Stimulated activated CD8-positive, alpha-beta memory T cell treated with anti-CD3 and anti-CD28 coated beads, Interleukin-4, amount 100 ng/mL, for 1 hour (primary cell): ENCODE measurements at places on chromosomes 7 and 10.

- no peak for DNase-seq
Measured at GRCh38 chr10:7378602-7379403, 32.0 kb downstream of the SFMBT2 start.

DNA sequence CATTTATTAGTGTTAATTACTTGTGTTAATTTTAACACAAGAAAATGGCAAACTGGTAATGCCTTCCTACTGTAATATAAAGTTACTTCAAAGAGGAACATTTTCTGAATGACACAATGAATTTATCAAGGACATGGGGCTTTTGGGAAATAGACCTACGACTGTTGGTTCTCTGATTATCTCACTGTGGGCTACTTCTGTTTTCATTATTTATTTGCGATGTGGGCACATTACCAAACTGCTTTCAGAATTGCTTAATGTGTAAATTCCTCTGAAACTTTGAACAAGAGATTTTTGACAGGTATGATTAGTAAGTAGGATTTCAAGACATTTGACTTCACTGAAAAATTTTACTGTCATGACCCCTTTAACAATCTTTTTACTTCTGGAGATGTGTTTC, 535.6 kb downstream of the CNTNAP2 start:
- no peak for DNase-seq

DNA sequence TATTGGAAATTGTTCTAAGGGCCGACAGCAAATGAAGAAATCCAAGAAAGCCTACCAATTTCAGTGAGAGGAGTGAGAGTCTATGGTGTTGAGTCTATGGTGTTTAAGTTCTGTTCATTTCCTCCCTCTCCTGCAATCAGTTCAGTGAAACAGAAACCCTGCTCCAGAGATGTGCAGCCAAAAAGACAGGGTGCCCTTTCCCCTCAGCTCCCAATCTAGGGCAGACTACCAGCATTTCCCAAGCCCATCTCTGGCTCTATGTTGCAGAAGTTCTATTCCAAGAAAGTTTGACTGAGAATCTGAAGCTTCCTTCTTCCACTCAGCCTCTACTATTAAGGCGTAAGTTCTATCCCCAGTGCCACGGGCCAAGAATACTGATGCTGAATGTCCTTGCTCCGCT, 18.5 kb upstream of the ALOX5 start:
- DNase-seq: no peak

GRCh38 chr7:23372611-23373010, 73.5 kb downstream of the MALSU1 start:
- no peak for DNase-seq

DNA sequence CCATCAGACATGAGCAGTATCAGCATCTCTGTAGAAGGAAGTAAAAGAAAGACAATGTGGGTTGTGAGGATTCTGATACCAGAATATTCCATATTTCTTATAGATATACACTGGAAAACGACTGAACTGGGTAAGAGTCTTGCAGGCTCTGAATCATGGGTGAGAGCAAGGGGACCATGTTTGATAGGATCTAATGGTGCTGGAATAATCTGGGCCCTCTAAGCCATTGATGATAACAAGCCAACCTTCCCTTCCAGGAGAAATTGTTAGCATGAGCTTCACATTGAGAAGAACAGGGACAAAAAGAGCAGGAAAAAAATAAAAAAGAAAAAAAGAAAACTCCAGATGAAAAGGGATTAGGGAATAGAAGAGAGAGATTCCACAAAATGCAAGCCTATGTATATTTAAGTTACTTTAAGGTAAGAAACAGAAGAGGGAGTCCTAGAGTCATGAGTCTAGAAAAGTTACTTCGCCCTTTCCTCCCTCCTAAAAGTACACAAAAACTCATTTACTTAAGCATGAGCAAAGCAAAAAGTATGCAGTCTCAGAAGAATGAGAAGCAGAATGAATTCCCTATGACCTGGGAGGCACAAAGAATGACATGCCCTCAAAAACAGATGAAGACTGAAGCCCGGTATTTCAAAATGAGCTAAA, 181.9 kb downstream of the TMEM26 start:
- DNase-seq: no peak

GRCh38 chr7:20352573-20353306, 22.0 kb downstream of the ITGB8 start:
- no peak for DNase-seq

GRCh38 chr7:19079066-19079465, 38.4 kb downstream of the TWIST1 start:
- DNase-seq: no peak

GRCh38 chr10:45308707-45309106, 6.7 kb downstream of the OR13A1 start:
- no peak for DNase-seq

DNA sequence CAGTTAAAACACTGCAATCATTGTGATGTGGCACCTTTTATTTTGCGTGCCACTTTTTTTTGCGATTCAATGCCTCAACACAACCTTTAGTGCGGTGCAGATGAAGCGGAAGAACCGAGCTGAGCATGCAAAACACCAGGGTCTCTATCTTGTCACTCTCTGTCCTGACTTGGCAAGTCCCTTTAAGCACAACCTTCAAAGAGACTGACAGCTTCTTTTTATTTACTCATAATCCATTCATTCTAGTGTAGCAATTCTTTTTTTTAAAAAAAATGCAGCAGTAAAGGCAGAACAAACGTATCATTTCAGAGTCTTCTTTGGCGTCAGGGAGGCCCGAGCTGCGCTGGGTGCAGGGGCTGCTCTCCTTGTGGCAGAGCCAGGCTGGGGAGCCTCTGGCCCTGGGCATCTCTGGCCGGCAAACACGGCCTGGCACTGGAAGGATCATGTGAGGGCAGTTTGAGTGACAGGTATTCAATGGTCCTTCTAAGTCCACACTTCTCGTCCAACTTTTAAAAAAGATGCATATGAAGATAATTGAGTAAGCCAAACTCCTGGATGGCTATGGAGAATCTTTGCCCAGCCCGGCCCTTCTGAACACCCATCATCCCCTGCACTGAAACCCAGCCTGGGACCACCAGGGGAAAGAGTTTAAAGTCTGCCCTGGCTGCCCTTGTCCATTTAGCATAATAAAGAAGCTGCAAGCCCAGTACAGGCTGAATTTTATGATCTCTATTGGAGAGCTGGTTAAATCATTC, 3.9 kb downstream of the PTF1A start:
- DNase-seq: no peak

DNA sequence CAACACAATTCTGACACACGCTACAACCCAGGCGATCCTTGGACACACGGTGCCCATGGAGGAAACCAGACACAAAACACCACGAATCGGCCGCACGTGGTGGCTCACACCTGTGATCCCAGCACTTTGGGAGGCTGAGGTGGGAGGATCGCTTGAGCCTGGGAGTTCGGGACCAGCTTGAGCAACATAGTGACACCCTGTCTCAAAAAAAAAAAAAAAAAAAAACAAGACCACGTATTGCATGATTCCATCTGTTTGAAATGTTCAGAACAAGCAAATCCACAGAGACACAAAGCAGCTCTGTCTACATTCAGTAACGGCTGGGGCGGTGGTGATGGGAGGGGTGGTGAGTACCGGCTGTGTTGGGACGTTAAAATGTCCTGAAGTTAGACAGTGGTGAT, 25.2 kb downstream of the ADAP1 start:
- no peak for DNase-seq

GRCh38 chr10:126262233-126262838, 125.9 kb downstream of the ADAM12 start:
- no peak for DNase-seq

GRCh38 chr7:134056816-134057215, 70.3 kb upstream of the LRGUK start:
- DNase-seq: no peak

DNA sequence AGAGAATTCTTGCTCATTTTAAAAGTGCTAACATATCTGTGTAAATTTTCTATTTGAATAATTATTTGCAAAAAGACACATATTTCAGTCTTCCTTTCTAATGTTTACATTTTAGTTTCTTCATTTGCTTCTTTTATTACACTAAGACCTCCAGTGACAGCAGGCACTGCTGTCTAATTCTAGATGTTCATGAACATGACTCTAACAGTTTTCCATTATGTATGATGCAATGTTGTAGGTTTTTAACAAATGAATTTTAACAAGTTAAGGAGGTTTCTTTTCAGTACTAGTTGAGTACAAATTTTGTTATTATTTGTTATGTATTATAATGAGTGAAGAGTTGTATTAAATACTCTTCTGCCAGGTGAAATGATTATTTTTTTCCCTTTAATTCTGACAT, 83.6 kb downstream of the GRB10 start:
- no peak for DNase-seq

DNA sequence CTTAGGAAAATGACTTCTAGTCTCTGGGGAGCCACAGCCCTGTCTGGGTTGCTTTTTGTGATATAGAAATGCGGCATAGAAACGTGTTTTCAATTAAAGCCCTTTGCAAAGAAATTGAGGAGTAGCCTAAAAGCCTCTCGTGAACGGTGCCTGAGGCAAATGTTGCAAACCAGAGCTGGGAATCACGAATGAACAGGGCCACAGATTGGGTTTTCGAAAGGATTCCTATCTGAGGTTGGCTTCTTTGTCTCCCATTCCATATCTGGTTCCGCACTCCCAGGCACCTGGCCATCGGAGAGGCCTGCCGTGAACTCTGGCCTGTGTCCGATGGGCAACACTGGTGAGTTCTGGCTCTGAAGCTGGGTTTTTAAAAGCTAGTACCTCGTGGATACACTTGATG, 221.6 kb downstream of the TCF7L2 start:
- DNase-seq: no peak

- DNase-seq: no peak
Measured at GRCh38 chr7:28088032-28088431, 92.6 kb downstream of the JAZF1 start.

DNA sequence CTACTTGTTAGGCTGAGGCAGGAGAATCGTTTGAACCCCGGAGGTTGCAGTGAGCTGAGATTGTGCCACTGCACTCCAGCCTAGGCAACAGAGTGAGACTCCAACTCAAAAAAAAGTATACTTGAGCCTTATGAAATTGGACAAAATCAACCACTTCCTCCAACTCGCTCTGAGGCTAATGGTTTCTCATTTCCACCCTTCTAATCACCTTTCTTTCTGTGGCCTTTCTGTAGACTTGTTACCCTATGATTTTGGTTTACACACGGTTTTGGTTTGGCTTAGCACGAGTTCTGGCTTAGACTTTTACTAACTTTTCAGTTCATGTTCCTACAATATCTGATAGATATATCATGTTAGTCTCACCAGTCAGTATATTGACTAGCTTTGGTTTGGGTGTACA, 152.0 kb downstream of the PHTF2 start:
- DNase-seq: no peak

GRCh38 chr7:12325646-12326045, 78.0 kb downstream of the VWDE start:
- DNase-seq: no peak

DNA sequence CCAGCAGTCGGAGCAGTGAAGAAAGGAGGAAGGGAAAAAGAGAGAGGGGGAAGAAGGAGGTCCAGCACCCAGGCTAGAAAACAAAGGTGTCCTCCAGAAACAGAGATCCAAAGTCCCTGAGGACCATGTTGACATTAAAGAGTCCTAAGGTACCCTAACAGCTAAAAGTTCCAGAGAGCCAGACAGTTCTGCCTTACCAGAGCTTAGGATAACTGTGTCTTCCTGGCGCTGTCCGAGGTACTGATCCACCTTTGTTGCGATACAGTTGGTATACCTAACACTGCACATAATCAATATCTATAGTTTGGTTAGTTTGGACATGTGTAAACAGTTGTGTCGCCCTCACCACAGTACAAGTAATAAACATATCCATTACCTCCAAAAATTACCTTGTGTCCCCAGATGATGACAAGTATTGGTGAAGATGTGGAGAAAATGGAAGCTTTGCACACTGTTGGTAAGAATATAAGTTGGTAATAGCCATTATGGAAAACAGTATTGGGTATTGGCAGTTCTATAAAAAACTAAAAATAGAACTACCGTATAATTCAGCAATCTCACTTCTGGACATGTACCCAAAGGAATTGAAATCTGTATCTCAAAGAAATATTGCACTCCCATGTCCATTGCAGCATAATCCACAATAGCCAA, 59.8 kb downstream of the GRID1 start:
- DNase-seq: no peak

DNA sequence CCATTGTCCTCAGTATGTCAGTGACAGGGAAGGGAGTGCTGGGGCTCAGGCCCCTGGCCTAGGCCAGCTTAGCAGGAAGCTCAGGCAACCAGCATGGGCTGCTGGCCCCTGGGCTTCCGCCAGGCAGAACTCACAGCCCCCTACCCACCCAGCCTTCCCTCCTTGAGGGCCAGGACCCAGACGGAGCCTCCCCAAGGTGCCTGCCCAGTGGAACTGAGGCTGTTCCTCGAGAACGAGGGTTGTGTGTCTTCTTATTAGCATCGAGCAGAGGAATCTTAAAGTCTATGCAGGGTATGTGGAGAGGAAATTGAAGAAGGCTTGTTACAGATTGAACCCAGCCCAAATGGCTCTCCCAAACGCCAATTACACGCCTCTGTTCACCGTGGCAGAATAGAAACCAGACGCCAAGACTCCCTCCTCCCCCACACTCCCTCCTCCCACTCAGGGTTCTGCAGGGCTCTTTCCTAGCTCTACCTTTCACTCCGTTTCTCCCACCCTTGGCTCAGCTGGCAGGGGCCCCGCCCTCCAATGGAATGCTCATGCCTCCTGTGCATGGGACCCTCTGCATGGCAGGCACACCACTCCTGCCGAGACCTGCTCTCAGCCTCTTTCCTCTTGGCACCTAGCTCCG, 134.4 kb downstream of the ZMIZ1 start:
- no peak for DNase-seq

GRCh38 chr7:79293655-79294142, 159.8 kb downstream of the MAGI2 start:
- no peak for DNase-seq

- DNase-seq: no peak
Measured at GRCh38 chr7:70539205-70539604, 592.7 kb upstream of the GALNT17 start.

GRCh38 chr7:156668130-156668741, 27.7 kb downstream of the RNF32 start:
- no peak for DNase-seq

DNA sequence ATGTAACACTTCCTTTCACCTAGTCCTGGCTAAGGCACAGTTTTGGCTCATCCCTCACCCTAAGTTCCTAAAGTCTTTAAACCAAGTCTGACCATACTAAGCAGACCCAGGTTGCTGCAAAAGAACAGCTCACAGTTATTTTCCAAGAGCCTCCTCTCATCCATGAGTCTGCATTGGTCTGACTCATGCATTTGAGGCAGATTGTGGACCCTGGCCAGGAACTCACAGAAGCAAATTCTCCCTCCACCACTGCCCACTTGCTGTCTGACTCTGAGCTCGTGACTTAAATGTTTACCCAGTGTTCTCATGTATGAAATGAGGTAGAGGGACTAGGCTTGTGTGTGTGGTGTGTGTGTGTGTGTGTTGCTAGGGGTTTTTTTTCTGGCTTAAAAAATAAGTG, 1272.8 kb downstream of the TYW1 start:
- DNase-seq: no peak

DNA sequence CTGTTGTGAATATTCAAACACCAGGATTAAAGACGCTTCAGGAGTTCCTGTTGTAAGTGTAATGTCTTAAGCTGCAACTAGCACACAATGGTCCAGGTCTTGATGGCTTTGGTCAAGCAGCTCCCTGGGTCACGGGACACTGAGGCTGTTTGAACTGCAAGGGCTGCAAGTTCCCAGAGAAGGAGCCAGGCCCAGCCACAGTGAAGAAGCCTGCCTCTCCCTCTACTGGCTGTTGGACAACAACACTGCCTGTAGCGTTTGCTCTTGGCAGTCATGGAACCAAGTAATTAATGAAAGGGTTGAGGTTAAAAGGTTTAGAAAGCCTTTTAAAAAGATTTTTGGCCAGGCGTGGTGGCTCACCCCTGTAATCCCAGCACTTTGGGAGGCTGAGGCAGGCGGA, 31.9 kb upstream of the GUSB start:
- DNase-seq: no peak

- DNase-seq: no peak
Measured at GRCh38 chr7:129009437-129009836, 45.5 kb downstream of the TNPO3 start.
